ENCODE measurements at places on chromosomes 2 and 18.

- no peak for DNase-seq
Measured at GRCh38 chr18:8151181-8151580, 458.1 kb upstream of the RAB12 start.

DNA sequence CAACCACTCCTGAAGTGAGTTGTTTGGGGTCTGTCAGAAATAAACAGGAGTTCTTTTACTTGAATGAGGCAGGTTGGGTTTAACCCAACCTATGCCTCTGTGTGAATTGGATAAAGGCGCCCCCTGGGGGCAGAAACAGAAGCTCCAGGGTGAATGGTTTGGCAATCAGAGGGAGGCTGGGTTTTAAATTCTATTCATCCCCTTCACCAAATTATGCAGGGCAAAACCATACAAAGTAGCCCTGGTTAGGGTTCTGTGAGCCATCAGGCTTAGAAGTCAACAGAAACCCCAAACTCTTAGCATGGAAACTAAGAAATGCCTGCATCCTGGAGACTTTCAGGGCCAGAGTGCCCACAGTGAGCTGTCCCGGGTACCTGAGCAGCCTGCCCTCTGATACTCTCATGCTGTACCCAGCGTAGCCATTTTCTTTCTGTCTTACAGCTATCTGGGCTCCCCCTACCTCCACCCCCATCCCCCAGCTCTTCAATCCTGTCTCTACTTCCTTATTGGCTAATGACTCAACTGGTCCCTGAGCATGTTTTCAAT lies 241.5 kb downstream of the ICOS start:
- DNase-seq: peak; percentile 28

DNA sequence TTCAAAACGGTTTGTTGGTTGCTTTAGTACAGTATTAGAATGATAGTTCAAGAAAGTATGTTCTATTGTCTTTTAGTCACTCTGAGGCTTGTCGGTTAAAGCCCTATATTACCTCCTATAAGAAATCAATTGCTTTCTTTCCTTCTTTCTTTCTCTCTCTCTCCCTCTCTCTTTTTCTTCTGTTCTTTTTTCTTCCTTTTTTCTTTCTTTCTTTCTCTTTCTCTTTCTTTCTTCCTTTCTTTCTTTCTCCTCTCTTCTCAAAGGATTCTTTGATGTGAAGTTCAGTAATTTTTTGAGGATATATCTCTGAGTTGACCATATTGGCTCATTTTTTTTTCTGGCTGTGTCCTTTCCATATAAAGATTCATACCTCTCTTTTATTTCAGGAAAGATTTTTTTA lies 249.4 kb downstream of the SRBD1 start:
- no peak for DNase-seq

GRCh38 chr18:7417727-7418126 lies 149.4 kb upstream of the PTPRM start:
- DNase-seq: no peak

DNA sequence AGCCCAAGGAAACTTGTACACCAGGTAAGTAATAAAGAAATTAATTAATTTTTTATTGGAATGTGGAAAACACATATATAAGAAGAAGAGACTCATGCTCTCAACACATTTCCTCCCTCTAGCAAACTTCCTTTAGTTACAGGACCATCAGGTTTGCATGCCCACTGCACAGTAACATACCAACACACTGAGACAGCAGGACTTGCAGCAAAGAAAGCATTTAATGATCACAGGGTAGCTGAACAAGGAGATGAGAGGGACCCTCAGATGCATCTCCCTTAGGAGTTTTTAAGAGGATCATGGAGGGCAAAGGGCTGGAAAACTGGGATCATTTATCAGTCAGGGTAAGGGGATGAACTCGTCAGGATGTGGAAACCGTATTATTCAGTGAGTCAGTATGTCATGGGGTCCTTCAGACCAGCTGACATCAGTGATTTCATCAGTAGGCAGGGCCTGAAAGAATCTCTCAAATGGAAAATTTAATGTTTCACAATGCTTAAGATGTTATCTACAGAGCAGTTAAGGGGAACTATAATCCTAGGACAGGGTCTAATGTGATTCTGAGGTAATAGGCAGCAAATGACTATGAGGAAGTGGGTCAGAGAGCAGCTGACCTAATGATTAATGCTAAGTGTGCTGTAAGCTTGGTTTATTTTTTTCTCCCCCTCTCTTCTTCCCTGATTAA lies 193.8 kb upstream of the RND3 start:
- no peak for DNase-seq

GRCh38 chr18:35132021-35132902 lies 91.0 kb downstream of the MAPRE2 start:
- DNase-seq: no peak

DNA sequence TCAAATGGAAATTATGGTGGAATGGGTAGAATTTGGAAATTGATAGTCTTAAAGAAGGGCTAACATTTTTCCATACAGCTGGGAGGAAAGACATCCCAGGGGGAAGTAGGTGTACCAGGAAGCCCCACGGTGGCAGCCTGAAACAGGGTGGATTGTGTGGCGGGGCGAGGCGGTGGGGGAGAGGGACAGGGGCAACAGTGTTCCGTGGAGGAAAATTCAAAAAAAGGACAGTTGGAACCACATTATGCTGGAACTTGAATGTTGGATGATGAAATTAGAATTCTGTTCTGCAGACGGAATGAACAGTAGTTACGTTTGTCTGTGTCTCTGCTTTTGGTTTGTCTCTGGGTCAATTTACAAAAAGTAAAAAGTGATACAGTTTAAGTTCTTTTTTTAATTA lies 10.6 kb upstream of the CIB4 start:
- no peak for DNase-seq

GRCh38 chr18:14916851-14917250 lies 168.9 kb downstream of the ANKRD30B start:
- DNase-seq: no peak
